ENCODE measurements at places on chromosomes 5 and 9.

DNA sequence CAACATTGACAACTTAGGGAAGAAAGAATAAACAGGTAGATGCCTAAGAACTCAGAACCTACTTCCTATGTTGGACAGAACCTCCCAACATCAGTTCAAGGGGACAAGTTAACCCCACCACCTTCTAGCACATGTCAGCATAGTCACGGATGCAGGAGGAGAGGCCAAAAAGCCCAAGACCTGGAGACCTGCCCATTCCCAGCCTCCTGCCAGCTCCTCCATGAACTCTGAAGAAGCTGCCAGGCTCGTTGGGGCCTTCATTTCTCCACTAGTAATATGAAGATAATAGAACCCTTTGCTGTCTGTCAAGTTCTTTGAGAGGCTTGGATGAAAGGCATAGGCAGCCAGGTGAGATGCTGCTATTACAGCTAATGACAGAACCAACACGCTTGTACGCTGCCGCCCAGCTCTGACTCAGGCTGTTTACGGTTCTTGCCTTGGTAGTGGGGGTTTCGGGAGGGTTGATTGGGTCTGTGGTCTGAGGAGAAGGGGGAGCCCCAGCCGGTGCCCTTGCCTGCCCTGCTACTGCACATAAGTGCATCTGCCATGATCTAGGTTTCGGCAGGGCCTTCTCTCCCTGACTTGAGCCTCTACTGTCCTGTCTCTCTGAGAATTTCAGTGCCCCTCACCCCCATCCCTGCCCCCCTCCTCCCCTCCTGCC, 82.2 kb downstream of the NRG2 start:
- no peak for DNase-seq

DNA sequence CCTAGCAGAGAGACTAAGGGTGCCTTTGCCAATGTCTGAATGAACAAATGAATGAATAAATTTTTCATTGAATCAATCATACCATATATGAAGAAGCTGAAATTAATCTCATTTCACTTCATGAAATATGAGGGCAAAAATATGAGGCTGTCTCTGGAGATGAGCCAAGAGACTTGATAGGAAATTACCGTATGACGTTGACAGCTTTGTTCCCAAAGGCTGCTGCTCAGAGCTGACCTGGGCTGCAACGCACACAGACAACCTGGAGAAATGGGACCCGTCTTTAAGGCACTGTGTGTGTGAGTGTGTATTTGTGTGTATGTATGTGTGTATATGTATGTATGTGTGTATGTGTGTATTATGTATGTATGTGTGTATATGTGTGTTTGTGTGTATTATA, 226.1 kb downstream of the IRX2 start:
- no peak for DNase-seq

- DNase-seq, result peak; percentile 91
Measured at GRCh38 chr5:172716796-172717313, 54.1 kb downstream of the DUSP1 start.

GRCh38 chr5:147276497-147276896, 41.7 kb downstream of the STK32A start:
- DNase-seq, result no peak

GRCh38 chr9:111004936-111005335, 33.3 kb downstream of the LPAR1 start:
- no peak for DNase-seq

DNA sequence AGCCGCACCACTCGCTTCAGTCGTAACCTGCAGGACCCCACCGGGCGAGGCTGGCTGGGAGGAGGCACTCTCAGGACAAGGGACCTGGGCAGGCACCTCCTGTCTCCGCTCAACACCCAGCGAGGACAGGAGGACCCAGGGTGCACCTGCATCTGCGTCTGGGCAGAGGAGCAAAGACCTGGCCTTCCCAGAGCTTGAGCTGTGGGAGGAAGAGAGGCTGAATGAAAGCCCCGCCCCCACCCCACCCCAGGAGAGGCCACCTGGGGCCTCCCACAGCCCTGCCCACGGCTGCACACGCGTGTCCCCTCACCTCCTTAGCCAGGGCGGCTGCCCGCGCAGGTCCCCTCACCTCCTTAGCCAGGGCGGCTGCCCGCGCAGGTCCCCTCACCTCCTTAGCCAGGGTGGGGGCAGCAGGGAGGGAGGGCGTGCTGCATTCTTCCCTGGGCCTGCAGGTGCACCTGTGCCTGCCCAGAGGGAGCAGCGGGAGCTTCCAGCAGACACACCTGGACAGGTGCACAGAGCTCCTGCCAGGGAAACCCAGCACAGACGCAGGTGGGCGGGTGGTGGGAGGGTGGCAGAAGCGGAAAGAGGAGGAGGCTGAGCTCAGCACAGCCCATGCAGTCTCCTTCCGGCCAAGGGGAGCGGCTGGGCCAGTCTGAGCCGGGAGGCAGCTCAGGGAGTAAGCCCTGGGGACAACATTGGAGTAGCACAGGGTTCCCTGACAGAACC, 18.5 kb upstream of the SLC12A7 start:
- no peak for DNase-seq

DNA sequence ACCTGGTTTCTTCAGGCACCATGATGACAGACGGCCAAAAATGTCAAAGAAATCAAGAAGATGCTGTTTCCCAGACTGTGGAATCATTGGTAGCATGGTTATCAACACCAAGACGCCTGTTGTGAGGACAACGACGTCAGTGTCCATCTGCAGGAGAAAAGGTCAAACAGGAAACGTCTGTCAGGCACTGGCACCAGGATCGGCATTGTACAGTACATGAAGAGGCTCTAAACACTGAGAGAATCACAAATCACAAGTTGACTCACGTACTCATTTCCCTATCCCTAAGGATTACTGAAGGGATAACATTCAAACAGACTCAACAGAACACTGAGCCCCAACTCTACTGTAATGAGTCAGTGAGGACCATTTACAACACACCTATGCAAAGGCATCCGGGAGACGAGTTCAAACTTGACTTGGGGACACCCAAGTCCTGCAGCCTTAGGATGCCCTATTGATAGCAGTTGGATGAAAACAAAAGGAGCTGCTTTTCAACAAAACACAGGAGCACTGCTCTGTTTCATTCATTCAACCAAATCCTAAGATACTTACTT, 21.0 kb downstream of the TSC1 start:
- no peak for DNase-seq

DNA sequence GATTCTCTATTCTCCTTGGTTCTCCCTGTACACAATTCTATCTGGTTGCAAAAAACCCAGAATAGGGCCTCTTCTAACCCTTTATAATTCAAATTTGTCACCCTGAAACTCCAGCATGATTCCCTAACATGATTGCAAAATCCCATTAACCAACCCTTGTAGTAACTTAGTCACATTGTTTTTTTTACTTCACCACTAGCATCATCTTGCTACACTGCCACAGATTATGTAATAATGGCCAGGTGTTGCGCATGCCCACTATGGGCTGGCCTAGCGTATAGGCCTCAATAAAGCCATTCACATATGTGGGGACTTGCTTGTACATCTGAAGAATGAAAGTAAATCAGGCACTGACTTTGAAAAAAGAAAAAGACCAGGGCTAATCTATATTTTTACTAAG, 25.7 kb downstream of the FAM170A start:
- no peak for DNase-seq

GRCh38 chr9:7370988-7371387, 428.6 kb downstream of the DMAC1 start:
- peak; percentile 67 for DNase-seq

DNA sequence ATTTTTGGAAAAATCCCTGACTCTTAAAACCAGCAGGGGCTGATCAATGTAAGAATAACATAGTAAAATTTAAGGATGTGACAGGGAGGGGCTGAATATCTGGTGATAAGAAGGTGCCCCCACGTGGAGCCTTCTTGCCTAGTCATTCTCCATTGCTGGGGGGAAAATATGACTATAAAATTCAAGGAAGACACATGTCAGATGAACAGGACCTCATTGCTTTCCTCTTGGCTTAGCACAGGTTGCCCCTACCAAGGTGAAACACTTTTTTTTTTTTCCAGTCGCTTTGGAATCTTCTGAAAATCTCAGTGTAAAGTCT, 310.9 kb downstream of the EFNA5 start:
- DNase-seq, result no peak

- DNase-seq, result no peak
Measured at GRCh38 chr5:4954048-4954447, 186.1 kb upstream of the ADAMTS16 start.

GRCh38 chr9:93730648-93731047, 154.3 kb downstream of the PHF2 start:
- DNase-seq, result no peak

DNA sequence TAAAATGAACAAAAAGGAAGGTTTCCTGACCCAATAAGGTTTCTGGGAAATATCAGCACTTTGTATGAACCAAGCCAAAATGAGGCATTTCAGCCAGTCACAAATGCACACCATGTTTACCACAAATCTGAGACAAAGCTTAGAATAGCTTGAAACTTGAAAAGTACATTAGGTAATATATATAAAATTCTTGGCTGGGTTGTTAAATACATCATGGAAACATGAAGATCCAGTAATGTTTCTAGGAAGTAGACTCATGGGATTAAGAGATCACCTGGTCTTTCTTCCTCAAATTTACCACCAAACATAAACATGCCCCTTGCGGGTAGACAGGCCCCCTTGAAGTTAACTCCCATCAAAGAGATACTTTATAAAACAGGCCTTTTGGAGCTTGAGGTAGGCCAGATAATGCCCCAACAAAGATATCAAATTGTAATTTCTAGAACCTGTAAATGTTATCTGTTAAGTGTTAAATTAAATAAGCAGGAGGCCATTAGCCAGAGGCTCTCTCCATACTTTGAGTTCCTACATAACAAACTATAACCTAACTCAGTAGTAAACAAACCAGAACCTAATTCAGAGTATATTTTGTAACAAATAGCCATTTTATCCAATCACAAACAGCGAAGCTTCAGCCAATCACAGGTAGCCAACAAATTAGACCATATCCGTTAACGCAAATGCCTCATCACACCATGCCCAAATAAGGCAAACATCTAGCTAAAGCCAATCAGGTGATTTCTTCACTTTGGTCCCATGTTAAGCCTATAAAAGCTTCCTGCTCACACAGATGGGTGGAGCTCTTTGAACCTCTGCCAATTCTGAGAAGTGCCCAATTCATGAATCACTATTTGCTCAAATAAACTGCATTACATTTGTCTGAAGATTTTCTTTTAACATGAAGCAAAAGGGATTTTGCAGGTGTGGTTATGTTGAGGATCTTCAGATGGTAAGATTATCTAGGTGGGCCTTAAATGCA, 127.9 kb upstream of the TARS1 start:
- DNase-seq, result no peak

GRCh38 chr9:111661150-111661801, at the start of gene GNG10:
TSS of gene GNG10 (plus strand) at chr9:111661605. CDS start at chr9:111661635, 30 bp downstream.
- peak; percentile 81 for DNase-seq

GRCh38 chr5:126693806-126694205, 83.1 kb upstream of the LMNB1 start:
- DNase-seq, result no peak

DNA sequence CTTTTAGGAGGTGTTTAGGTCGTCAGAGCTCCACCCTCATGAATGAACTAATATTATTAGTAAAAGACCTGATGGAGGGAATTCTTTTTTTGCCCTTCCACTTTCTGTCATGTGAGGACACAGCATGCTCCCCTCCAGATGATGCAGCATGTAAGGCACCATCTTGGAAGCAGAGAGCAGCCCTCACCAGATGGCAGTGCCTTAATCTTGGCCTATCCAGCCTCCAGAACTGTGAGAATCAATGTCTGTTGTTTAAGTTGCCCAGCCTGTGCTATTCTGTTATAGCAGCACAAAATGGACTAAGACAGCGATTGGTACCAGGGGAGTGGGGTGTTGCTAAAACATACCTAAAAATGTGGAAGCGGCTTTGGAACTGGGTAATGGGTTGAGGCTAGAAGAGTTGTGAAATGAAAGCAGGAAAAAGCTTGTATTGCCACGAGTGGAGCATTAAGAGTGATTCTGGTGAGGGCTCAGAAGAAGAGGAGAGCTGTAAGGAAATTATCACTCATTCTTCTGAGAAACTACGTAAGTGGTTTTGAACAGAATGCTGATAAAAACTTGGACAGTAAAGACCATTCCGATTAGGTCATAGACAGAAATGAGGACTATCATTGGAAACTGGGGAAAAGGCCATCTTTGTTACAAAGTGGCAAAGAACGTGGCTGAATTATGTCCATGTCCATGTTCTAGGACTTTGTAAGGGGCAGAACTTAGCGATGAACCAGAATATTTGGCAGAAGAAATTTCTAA, 28.6 kb downstream of the PTPDC1 start:
- no peak for DNase-seq

GRCh38 chr5:148839960-148840359, 13.5 kb downstream of the ADRB2 start:
- DNase-seq, result no peak

DNA sequence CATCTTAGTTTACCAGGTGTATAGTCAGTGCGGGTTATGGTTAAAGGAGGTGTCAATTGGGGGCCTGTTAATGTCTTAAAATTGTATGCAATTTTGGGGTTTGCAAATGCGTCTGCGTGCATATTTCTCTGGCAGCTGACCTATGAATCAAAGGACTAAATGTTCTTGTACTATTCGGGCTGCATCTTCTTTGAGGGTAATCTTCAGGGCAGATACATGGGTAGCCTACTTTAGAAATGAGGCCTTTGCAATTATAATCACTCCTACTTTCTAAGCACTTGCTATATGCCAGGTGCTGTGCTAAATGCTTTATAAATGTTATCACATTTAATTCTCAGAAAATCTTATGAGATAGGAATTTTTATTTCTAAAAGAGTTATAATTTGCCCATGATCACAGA, 58.2 kb downstream of the NDFIP1 start:
- DNase-seq, result no peak

- DNase-seq, result no peak
Measured at GRCh38 chr5:59390989-59391388, 502.5 kb downstream of the PDE4D start.

DNA sequence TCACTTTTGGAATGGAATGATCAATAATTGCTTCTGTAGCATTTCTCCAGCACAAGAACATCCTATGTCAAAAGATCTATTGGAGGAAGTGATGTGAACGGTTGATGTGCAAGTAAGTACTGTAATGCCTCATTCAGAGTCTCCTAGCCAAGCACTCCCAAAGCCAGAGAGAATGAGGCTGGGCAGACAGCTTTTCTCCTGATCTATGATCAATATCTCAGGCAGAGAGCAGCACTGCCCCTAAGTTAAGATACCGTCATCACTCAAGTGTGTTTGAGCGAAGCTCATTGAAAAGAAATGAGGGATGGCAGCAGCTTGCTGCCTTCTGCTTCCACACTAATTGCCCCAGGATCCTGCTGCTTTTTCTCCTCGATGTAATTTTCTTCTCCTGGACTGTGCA, 324.1 kb upstream of the GRAMD2B start:
- DNase-seq, result no peak

GRCh38 chr9:137030006-137030405, 1.9 kb downstream of the FUT7 start:
- no peak for DNase-seq

- DNase-seq, result peak; percentile 70
Measured at GRCh38 chr9:116318468-116319374, 165.1 kb downstream of the PAPPA start.

- no peak for DNase-seq
Measured at GRCh38 chr9:13857521-13857920, 456.4 kb downstream of the NFIB start.

DNA sequence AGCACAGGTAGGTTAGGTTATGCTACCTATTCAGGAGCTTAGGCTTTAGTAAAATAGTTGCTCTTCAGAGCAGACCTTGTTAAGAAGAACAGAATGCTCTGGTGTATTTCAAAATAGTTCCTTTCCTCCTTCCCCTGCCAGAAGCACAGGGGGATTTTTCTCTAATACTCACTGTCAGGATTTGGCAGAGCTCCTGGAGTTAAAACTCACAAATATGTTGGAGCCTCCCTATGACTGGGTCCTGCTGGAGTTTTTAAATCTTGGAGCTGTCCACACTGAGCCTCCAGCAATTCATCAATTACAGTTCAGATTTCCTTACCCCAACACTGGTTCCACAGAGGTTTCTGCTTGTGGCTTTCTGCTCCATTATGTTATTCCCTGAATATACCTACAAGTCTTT, 1233.8 kb upstream of the WWC1 start:
- no peak for DNase-seq
